ENCODE measurements at places on chromosomes 16 and 17.

- DNase-seq, result peak; percentile 38
Measured at GRCh38 chr17:7191571-7192270, 12.6 kb upstream of the ASGR1 start.

DNA sequence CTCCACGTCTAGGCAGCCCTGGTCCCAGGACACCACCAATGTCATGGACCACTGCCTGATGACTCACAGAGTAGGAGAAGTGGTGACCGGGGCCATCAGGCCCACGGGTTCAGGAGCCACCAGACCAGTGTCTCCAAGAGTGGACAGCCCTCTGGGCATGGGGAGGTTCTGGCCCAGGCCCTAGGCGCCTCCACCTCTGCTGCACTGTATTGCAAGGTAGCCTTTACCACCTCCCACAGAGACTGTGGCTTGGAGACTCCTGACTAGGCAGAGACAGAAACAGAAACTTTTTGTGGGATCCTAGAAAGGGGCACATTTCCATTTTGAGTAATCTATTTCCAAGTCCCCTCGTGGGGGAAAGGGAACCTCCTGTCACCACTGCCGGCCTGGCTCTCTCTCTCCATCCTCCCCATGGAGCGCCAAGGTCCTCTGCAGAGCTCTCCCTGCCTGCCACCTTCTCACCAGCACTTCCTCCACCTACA, 2.9 kb downstream of the CDIP1 start:
- DNase-seq, result no peak

- DNase-seq, result no peak
Measured at GRCh38 chr16:59173408-59173831, 439.3 kb upstream of the GOT2 start.

DNA sequence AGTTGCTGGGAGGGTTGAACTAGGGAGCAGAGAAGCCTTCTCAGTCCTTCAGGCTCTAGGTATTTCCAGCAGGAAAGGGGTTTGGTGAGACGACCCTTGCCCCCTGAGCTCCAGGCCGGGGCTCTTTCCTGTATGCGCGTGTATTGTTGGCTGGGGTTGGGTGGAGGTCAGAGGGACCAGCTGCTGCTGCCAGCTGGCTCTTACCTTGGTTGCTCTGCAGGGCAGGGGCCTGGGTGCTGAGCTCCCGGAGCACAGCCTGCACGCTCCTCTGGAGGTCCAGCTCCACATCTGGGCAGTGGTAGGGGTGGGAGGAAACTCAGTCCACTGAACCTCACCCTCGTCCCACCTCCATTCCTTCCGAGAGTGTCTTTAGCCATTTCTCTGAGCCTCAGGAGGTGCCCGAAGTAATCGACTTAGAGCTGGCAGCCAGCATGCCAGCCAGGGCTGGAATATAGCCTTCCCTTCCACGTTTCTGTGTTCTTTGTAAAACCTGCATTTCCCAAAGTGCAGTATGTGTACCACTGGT, 28.0 kb downstream of the PIK3R6 start:
- no peak for DNase-seq

DNA sequence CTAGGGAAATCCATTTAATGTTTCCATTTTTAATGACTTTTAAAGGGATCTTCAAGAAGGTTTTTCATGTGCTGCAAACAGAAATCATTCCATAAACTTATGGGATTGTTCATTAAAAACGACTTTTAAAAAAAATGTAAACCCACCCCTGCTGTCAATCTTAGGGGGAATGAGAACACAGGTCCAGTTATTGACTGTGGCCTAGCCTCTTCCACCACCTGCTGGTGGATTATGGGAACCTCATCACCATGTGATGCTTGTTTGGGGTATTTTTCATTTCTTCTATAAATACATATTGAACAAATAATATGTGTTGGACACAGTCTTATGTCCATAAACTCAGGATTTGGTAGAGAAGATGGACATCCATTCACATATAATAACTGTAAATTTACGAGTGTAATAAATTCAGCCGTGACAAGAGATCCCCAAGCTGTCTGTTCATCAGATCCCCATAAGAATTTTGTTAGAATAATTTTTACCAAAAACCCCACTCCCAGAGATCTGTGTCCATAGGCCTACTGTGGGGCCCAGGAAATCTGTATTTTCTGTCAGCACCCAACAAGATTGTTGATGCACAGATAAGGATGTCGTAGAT, 42.0 kb upstream of the TMC5 start:
- DNase-seq, result peak; percentile 78

- no peak for DNase-seq
Measured at GRCh38 chr17:27295945-27296344, 2.0 kb downstream of the WSB1 start.

- DNase-seq, result no peak
Measured at GRCh38 chr17:81656118-81656743, at the start of gene PDE6G. Gene PDE6G (minus strand): TSS chr17:81656542. CDS start chr17:81653305, 3,237 bp downstream.

DNA sequence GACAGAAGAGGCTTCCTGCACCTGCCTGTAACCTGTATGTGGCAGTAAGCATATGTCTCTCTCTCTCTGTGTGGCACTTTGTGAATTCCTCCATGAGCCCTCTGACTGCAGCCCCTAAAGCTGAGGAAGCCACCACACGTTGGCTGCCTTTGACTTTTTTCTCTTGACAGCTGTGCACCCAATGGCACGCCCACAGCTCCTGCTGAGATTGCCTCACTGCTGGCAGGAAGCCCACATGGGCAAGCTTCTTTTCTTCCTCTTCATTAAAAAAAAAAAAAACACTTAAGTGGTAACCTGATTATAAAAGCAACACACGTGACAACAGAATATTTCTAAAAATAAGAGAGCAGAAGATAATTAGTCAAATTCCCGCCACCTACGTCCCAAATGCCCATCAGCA, 34.0 kb upstream of the PIRT start:
- DNase-seq, result no peak

DNA sequence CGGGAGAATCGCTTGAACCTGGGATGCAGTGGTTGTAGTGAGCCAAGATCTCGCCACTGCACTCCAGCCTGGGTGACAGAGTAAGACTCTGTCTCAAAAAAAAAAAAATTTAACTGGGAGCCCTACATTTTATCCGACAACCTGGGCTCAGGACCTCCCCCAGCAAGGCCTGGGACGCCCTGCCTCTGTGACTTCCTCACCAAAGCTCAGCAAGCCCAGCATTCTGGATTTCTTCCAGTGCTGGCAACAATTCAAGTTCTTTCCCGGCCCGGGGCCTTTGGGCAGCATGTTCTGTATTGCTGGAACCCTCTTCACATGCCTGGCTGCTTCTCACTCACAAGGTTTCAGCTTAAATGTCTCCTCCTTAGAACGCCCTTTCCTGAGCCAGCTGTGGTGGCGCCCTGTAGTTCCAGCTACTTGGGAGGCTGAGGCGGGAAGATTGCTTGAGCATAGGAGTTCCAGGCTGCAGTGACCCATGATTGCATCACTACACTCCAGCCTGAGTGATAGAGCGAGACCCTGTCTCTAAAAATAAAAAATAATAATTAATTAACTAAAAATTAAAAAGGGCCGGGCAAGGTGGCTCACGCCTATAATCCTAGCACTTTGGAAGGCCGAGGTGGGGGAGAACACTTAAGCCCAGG, 15.9 kb upstream of the MEIOB start:
- no peak for DNase-seq

GRCh38 chr16:17384471-17384870, 86.3 kb downstream of the XYLT1 start:
- no peak for DNase-seq

GRCh38 chr16:50066482-50067289, 916 bp downstream of the HEATR3 start:
- peak; percentile 4 for DNase-seq

DNA sequence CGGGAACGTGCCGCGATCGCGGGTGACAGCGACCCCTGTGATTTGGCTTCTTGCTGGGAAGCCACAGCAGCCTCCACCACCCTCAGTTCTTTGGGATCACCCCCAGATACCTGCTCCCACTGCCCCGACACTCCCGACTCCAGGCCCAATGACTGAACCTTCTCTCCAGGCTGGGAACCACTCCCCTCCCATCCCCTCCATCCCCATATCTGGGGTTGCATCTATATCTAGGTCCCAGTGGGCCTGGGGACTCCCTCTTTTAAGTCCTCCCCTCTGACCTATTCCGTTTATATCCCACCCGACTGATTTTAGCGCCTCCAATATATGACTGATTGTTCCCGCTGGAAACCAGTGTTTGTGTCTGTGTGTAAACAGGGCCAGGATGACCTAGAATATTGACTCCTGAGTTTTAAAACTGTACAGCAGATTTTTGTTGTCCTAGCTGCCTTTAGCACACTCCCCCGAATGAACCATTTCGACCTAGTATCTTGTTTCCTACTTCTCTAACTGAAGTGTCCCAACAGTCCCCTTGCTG, 667 bp downstream of the PSMD3 start:
- DNase-seq, result no peak

- peak; percentile 16 for DNase-seq
Measured at GRCh38 chr16:4692460-4693295, 684 bp upstream of the NUDT16L1 start.

DNA sequence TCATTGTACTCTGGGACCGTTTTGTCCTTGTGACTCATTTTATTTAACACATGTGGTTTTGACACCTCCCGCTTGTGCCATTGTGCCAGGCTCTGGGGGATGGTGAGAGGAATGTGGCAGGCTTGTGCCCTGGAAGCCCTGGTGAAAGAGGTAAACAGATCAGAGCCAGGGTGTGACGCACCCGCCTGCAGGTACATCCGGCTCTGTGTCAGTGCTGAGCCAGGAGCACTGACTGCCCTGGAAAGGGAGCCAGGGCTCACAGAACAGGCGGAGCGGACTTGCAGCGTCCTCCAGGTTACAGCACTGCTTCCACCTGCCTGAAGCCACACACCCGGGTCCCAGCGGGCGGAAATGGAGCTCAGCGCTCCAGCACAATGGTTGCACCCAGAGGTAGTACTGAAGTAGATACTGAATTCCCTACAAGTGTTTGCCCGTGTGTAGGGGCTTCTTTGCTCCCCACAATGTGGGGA, 30.6 kb downstream of the CDRT15 start:
- DNase-seq, result no peak

DNA sequence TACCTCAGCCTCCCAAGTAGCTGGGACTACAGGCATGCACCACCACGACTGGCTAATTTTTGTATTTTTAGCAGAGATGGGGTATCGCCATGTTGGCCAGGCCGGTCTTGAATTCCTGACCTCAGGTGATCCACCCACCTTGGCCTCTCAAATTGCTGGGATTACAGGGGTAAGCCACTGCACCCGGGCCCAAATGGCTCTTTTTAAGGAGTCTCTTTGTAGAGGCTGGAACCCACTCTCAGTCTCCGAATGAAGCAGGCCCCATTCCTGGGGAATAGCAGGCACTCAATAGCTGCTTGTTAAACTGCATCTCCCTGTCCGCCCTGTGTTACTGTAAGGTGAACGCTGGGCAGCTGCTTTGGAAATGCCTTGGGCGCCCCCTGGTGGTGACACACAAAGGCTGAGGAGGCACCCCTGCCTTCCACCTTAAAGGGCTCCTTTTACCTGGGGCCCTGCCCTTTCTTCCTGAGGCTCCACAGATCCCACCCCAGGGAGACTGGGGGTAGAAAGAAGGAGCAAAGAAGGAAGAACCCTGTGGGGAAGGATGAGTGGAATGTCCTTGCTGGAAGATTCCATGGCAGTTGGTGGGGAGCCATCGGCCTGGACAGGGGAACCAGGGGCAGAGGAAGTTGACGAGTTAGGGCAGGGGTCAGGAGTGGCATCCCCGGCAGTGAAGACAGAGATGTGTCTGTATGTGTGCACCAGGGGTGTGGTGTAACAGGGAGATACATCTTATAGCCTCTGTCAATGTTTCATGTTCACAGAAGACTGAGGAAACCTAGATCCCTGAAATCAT, 6.1 kb upstream of the SP2 start:
- peak; percentile 83 for DNase-seq

DNA sequence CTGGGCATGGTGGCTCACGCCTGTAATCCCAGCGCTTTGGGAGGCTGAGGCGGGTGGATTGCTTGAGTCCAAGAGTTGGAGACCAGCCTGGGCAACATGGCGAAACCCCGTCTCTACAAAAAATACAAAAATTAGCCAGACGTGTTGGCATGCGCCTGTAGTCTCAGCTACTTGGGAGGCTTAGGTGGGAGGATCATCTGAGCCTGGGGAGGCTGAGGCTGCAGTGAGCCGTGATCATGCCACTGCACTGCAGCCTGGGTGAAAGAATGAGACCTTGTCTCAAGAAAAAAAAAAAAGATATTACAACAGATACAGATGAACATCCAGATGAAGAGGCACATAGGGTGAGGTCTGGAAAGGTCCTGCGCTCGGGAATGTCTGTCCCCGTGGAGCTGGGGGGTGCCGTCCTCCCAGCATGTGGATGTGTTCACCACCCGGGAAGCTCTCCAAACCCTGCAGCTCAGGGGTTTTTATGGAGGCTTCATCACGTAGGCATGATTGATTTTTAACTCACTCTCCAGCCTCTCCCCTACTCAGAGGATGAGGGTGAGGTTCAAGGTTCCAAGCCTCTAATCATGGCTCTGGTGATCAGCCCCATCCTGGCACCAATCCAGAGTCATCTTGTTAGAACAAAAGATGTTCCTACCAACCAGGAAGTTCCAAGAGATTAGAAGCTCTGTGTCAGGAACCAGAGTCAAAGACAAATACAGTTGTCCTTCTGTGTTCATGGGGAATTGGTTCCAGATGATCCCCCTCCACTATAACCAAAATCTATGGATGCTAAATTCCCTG, 85.0 kb upstream of the DNAJA2 start:
- no peak for DNase-seq

DNA sequence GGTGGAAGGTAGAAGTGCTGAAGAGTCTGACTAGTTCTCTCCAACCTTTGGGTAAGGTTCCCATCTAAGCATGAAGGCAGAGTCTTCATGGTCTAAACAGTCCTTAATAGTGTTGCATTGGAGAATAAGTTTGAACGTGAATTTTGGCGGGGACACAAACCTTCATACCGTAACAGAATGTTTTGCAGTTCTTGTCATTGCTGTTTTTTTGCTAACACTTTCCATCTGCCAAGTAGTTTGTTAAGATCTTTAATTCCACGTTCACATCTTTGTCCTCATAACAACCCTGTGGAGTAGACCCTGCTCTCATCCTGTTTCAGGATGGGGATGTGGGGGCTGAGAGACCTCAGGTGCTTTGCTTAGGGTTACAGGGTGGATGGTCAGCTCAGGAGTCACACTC, 936.9 kb upstream of the EEF2KMT start:
- no peak for DNase-seq

DNA sequence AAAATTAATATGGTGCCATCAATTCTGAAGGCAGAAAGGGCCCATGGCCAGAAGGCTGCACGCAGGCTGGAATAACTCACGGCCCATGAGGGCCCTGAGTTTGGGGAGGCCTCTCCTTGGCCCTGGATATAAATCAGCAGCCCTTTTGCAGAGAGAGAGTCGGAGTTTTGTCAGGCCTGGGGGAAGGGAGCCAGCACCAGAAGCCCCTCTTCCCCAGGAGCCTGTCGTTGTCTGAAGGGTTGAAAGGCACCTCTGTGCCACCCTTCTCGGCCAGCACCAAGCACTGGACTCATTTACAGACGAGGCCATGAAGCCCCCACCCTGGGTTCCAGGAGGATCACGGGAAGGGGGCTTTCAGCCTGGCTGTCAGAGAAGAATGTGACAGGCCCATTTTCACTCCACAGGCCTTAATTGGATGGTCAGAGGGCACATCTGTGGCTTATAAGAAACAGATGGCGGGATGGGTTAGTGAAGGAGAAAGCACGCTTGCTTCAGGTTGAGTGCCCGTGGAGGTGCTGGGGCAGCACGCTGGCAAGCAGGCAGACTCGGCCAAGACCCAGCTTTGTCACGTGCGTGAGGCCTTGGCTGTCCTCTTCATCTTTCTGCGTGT, 140.6 kb downstream of the CLEC16A start:
- DNase-seq, result no peak

GRCh38 chr17:33436321-33436720, 143.2 kb upstream of the ASIC2 start:
- no peak for DNase-seq
